ENCODE measurements at places on chromosomes 7 and 10. TPM values are rescaled to one million over a fixed set of nuclear protein-coding genes. Genes with fewer than 3 reads are reported as not detected.

The PIP gene
- total RNA-seq = not detected

The SEM1 gene
- 19.7 TPM for total RNA-seq

GRCh38 chr10:87506956-87507355, 2.3 kb downstream of the MINPP1 start:
- peak overlapping the region; percentile 2 for H3K27ac ChIP-seq
- no peak for DNase-seq
- H3K27me3 ChIP-seq = no peaks in the 10 kb centered on the region
- no peaks in the 10 kb centered on the region for H3K36me3 ChIP-seq

- H3K27me3 ChIP-seq = no peaks in the 10 kb centered on the region
- no peaks in the 10 kb centered on the region for H3K36me3 ChIP-seq
- H3K4me3 ChIP-seq = no peak overlapping the region
- DNase-seq = no peak
Measured at GRCh38 chr7:122487131-122487530, 182.6 kb upstream of the FEZF1 start.

DNA sequence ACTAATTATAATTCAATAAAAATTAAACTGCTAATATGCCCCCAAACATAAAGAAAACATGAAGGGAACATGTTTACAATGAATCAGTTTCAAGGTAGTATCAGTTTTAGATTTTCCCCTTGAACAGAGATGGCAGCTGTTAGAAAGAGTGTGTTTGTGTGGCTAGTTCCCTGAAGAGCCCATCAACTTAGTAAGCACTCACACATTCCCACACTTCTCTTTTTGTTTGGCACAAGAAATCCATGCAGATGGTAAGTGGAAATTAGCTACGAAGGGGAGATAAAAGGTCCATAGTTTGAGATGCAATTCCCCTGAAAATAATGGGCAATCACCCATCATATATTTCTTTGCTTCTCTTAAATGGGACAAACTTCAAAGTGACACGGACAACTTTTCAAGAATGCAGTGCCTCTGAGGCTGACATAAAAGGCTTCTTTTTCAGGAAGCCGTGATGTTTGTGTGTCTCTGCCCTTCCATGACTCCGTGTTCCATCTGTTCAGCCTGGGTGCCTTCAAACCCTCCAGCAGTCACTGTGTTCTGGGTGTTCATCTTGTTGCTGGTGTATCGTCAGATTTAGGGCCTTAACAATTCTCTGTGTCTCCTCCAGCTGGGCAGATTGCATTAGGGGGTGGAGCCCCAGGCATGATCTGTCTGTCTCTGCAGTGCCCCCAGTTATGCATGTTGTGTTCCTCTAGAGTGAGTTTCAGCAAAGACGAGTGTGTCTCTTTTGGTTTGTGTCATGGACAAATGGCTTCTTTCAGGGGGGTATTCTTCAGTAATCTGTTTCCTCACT, 259.5 kb upstream of the NPY start:
- no peaks in the 10 kb centered on the region for H3K36me3 ChIP-seq
- no peaks in the 10 kb centered on the region for H3K27me3 ChIP-seq
- no peak overlapping the region for H3K4me3 ChIP-seq
- no peak overlapping the region for H3K27ac ChIP-seq
- no peak for DNase-seq

DNA sequence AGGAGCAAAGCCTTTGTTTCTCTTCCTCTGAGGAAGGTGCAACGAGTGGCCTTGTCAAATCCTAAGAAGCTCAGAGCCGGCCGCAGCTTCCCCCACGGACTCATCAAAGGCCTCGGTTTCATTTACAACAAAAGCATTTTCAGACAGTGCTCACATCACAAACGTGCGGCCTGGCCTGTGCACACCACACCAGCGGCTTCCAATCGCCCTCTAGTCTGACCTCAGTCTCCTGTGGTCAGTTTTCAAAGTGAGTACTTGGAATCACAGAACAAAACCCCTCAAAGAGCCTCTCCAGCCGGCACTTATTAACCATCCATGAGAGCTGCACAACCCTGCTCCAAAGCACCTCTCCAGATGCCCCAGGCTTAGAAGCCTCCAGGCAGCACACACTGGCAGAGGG, 3.3 kb downstream of the RADIL start:
- DNase-seq = no peak
- no peak overlapping the region for H3K4me3 ChIP-seq
- H3K4me1 ChIP-seq = no peaks in the 10 kb centered on the region
- no peak overlapping the region for H3K27ac ChIP-seq
- peaks cover 17% of the 10 kb centered on the region for H3K27me3 ChIP-seq

Measured in right lobe of liver (tissue), 6 donors.